Stimulated activated CD4-positive, alpha-beta T cell treated with anti-CD3 and anti-CD28 coated beads, Interleukin-12 subunit alpha, Interleukin-12 subunit beta, amount 100 ng/mL, for 48 hours (primary cell): ENCODE measurements at places on chromosomes 1 and 21.

DNA sequence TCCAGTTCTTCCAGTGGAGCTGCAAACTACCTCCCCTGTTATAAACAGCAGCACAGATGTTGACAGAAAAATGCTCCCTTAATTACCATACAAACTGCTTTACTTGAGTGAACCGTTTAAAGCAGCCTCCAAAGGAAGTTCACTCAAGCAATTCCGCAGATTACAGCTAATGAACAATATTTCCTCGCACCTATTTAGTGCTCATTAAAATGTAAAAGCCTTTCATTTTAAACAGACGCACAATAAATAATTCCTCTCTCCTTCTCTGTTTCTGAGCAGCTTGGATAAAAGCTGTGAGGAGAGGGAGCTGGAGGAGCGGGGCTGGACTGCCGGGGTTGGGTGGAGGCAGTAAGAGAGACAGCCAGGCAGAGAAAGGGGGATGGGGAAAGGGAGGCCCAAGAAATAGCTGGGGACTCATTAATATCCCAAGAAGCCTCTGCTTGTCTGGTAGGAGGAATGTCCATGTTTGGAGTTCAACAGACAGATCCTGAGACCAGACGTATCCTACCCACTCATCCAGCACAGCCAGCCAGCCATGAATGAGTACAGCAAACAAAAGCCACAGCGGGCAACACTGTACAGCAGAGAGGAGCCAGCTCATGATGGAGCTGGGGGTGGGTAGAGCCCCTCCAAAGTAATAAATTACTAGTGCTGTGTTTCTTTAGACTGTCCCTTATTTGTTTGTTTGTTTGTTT is 227.7 kb downstream of the GPATCH2 start:
- no peak for DNase-seq

DNA sequence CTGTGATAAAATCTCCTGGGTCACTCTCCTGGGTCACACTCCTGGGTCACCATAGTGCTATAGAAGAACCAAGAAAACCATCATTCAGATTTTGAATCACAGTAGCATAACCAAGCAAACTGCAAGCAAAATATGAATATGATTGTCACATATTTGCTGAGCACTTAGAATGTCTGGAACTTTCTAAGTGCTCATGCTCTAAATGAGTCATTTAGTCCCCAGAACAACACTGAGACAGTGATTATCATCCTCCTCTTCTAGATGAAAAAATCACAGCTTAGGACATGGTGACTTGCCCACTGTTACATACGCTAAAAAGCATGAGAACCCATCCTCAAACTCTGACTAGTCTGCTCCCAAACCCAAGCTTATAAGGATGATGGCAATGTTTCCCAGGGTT is 39.5 kb upstream of the DDAH1 start:
- no peak for DNase-seq

DNA sequence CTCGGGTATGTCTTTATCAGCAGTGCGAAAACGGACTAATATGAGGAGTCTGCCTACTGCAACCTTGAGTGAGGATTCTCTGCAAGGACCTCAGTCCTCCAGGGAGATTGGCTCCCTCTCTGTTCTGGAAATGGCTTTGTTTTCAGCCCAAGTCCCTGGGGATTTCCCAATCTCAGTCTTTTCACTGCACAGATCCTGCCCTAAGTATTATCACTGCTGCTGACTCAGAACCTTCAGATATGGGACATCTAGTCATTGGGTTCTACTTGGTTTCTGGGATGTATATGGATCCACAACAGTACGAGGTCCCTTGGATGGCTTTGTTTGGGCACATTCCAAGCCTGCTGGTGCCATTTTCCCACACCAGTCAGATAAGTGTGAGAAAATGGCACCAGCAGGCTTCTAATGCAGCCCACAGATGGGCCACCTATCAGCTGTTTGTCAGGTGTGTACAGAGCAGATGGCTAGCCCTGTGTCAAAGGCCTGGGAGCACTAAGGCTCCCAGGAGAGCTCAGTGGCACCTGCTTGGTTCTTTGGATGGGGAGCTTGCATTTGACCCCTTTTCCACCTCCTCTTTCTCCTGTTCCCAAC is 27.4 kb downstream of the ELF3 start:
- no peak for DNase-seq

DNA sequence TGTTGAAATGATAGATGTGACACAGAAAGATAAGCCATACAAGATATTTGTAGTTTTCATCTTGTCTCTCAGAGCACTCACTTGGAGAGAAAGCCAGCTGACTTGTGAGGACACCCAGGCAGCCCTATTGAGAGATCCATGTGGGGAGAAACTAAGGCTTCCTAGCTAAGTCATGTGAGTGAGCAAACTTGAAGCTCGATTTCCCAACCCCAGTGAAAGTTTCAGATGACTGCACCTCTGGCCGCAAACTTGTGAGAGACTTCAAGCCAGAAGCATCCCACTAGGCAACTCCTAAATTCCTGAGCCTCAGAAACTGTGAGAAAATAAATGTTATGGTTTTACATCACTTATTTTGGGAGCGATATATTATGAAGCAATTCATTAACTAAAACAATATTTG is 832.3 kb downstream of the LTN1 start:
- DNase-seq: no peak

GRCh38 chr1:223364685-223365382 is 858 bp upstream of the SUSD4 start:
- DNase-seq: no peak

- no peak for DNase-seq
These were observed 11.6 kb upstream of the LMNA start for GRCh38 chr1:156102633-156103511.

GRCh38 chr1:3453203-3453761 is 1.2 kb upstream of the ARHGEF16 start:
- DNase-seq: peak; percentile 59

DNA sequence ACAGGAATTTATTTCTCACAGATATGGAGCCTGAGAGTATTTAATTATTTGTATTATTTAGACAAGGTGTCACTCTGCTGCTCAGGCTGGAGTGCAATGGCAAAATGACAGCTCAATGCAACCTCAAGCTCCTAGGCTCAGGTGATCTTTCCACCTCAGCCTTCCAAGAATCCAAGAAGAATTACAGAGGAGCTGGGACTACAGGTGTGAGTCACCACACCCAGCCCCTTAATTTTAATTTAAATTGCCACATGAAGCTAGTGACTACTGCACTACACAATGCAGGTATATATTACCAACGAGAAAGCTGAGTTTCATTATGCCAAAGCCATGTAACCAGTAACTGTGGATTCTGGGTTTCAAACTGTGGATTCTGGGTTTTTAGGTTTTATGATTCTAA is 2.1 kb downstream of the KHDC4 start:
- DNase-seq: no peak

DNA sequence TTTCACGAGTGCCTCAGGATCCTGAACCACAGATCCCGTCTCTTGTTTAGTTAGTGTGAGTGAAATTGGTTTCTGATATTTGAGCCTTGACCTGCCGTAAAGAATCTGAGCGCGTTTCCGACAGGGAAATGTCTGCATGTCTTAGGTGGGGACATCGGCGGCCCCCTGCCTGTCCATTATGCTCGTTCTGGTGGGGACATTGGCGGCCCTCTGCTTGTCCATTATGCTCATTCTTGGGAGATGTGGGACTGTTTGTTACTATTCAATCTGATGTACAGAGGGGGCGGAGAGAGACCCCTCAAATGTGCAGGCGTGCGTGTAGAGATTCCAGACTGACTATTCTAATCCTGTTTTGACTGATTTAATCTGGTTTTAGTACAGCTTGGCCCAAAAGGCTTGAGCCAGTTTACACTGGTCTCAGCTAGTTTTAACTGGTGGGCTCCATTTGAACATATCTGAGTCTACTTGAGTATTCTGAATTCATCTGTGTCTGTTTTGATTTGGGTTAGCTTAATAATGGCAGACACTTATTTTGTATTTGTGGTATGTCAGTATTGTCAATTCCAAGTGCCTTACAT is 6.6 kb upstream of the TINAGL1 start:
- no peak for DNase-seq

- no peak for DNase-seq
These were observed 17.4 kb upstream of the HIVEP3 start for GRCh38 chr1:41936107-41936506.

GRCh38 chr1:60229821-60230220 is 156.3 kb upstream of the C1orf87 start:
- no peak for DNase-seq
